ENCODE measurements at places on chromosomes 6 and 20.
A peak's percentile ranks its signal among the peaks of the same experiment; 100 is the strongest.

DNA sequence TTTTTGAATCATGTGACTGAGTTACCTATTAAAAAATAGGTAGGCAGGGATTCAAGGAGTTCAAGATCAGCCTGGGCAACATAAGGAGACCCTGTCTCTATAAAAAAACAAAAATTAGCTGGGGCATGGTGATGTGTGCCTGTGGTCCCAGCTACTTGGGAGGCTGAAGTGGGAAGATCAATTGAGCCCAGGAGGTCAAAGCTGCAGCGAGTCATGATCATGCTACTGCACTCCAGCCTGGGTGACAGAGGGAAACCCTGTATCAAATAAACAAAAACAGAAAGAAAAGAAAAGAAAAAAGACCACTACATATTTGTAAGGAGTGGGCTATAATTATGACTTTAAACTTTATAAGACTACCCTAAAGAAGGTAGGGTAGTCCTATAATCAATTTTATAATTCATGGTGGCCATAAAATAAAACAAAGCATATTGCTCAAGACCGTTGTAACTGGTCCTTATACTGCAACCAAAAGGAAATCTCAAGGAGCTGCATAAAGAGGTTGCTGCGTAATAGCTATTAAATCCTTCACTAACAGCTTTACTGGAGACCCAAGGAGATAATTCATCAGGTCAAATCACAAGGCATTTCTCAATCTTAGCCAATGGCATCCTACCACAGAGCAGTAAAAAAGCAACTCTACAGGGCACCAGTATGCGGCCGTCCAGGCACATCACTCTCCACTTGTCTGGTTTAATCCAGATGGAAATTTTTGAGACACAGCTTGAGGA is 13.5 kb downstream of the PIGU start:
- no peak for DNase-seq

GRCh38 chr6:43702534-43703440 is 15.2 kb upstream of the MRPS18A start:
- DNase-seq = peak; percentile 61

DNA sequence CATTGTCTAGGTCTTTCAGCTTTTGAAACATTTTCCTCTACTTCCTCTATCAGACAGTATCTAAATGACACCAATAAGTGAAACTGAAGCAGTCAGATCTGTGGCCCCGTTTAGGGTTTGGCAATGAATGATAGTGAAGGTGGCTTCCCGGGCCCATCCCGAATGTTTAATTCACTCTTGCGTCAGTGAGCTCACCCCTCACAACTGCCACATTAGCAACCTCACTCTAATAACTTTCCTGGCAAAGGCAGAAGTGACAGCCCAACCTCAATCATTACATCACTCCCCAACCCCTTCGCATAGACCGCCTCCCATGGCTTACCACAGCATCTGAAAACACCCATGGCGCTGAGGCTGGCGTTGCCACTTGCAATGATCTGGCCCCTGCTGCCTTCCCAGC is 92.4 kb upstream of the CD83 start:
- no peak for DNase-seq

- DNase-seq = no peak
These were observed 211.8 kb downstream of the QKI start for GRCh38 chr6:163626073-163626867.

- no peak for DNase-seq
These were observed 372.7 kb downstream of the CBLN4 start for GRCh38 chr20:55632592-55632991.

DNA sequence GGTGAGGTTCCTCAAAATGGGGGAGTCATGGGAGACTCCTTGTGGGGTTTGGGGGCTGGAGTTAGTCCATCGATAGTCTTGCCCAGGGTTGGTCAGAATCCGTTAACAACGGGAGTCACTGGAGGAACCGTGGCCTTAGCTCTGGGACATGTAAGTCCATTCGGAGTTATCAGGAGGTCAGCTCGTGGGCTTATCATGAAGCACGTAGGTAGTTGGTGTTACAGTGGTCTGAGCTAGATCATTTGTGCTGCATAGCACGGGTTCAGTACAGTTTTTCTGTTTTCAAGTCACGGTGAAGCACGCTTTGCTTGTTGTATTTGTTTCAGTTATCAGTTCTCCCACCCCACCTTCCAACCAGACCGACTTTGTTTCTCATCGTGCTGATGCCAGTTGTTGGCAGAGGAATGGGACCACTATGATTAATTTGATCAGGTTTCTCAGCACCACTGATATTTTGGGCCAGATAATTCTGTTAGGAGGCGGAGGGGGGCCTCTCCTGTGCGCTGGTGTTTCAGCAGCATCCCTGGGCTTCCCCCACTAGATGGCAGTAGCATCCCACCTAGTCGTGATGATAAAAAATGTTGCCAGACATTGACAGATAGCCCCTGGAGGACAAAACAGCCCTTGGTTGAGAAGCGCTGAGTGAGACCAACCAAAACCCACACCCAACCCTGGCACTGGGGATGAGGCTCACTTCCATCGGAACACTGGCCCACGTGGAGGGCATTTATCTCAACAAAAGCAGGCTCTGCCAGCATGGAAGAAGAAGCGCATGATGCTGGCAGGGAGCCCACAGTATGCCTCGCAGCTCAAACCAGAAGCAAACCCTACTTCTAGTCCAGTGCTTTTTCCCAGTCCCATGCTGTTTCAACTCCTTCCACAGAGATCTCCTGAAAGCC is 2.2 kb upstream of the APMAP start:
- peak; percentile 82 for DNase-seq

All from left lobe of liver (tissue), 2 donors.